DND-41 (cell line): ENCODE measurements at places on chromosomes 5 and 9.

DNA sequence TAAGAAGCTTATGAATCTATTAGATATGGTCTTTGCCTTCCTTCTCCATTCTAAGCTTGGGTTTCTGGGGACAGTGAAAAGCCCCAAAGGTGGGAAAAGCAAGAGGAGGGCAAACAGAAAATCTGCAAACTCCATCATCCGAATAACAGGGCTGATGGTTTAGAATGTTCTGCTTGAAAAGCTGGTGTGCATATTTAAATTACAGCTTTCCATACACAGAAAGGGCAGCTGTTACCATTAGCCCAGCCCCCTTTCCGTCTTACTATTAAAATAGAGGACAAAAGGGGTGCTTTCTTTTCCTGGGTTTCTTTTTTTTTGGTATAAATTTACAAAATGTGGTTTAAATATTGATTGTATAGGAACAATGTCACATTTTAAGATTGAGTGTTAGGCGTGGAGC lies 22.0 kb downstream of the INSYN2B start:
- no peak for DNase-seq
- H3K36me3 ChIP-seq, result peaks cover 11% of the 10 kb centered on the region
- H3K27me3 ChIP-seq, result no peaks in the 10 kb centered on the region
- H3K4me3 ChIP-seq, result no peak overlapping the region
- no peak overlapping the region for H3K27ac ChIP-seq

- peaks cover 26% of the 10 kb centered on the region for H3K27me3 ChIP-seq
- H3K36me3 ChIP-seq, result no peaks in the 10 kb centered on the region
- H3K4me1 ChIP-seq, result no peaks in the 10 kb centered on the region
- no peak for DNase-seq
- H3K27ac ChIP-seq, result no peak overlapping the region
Observed at GRCh38 chr5:149694007-149694406, 36.1 kb upstream of the PPARGC1B start.

DNA sequence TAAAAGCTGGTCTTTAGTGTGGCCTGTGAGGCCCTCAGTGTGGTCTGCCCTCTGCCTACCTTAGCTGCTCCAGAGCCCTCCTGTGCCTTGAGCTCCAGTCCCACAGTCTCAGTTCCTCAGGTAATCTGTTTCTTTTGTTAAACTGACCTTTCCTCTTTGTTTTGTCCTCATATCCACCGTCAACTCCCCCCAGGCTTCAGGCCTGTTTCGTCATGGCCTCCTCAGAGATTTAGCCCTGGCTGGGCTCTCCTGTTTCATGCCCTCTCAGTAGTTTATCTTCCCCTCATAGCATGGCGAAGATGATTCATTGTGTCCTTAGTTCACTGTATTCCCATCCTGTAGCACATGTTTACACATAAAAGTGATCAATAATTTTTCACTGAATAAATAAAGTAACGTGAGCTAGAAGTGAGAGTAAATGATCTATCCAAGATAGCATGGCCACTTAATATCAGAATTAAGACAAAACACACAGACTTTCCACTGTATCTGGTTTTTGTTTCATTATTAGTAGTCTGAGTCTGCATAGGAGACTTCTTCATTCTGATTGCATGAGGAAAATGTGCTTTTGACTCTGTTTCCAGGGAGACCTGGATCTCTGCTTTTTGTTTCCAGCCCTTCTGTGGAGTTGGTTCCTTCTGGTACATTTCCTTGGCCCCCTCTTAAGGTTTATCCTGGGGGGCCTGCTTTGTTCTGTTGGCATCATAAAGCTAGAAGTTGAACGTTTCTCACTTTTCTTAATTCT lies 70.5 kb downstream of the SNX24 start:
- H3K27me3 ChIP-seq, result no peaks in the 10 kb centered on the region
- H3K4me1 ChIP-seq, result no peaks in the 10 kb centered on the region
- H3K27ac ChIP-seq, result no peak overlapping the region
- DNase-seq, result no peak
- H3K4me3 ChIP-seq, result no peak overlapping the region

DNA sequence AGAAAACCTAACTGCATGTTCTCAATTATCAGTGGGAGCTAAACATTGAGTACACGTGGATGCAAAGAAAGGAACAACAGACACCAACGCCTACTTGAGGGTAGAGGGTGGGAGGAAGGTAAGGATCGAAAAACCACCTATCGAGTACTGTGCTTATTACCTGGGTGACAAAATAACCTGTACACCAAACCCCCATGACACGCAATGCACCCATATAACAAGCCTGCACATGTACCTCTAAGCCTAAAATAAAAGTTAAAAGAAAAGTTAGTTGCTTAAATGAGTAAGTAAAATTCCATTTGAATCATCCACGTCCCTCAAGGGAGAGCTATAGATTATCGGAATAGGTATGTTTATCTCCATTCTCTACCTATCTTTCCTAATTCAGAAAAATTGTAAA lies 210.2 kb upstream of the ADCY2 start:
- DNase-seq, result no peak
- no peak overlapping the region for H3K4me3 ChIP-seq
- no peak overlapping the region for H3K27ac ChIP-seq

GRCh38 chr9:38373679-38374078 lies 18.8 kb upstream of the ALDH1B1 start:
- no peak overlapping the region for H3K27ac ChIP-seq
- H3K27me3 ChIP-seq, result no peaks in the 10 kb centered on the region
- H3K4me3 ChIP-seq, result no peak overlapping the region

GRCh38 chr9:95284162-95285080 lies 33.1 kb downstream of the FANCC start:
- H3K4me1 ChIP-seq, result no peaks in the 10 kb centered on the region
- H3K4me3 ChIP-seq, result no peak overlapping the region
- no peak overlapping the region for H3K27ac ChIP-seq

- no peaks in the 10 kb centered on the region for H3K4me1 ChIP-seq
- H3K27me3 ChIP-seq, result no peaks in the 10 kb centered on the region
- DNase-seq, result no peak
- no peaks in the 10 kb centered on the region for H3K36me3 ChIP-seq
- H3K4me3 ChIP-seq, result no peak overlapping the region
- H3K27ac ChIP-seq, result no peak overlapping the region
Observed at GRCh38 chr5:33743099-33743498, 148.7 kb downstream of the ADAMTS12 start.

GRCh38 chr5:33894566-33894965 lies 2.8 kb upstream of the ADAMTS12 start:
- no peaks in the 10 kb centered on the region for H3K27me3 ChIP-seq
- H3K27ac ChIP-seq, result no peak overlapping the region
- H3K36me3 ChIP-seq, result no peaks in the 10 kb centered on the region
- no peak for DNase-seq

- H3K27ac ChIP-seq, result no peak overlapping the region
- no peaks in the 10 kb centered on the region for H3K27me3 ChIP-seq
- no peak for DNase-seq
- H3K4me1 ChIP-seq, result no peaks in the 10 kb centered on the region
- H3K36me3 ChIP-seq, result no peaks in the 10 kb centered on the region
Observed at GRCh38 chr9:93415176-93415690, 36.3 kb upstream of the FAM120A start.

DNA sequence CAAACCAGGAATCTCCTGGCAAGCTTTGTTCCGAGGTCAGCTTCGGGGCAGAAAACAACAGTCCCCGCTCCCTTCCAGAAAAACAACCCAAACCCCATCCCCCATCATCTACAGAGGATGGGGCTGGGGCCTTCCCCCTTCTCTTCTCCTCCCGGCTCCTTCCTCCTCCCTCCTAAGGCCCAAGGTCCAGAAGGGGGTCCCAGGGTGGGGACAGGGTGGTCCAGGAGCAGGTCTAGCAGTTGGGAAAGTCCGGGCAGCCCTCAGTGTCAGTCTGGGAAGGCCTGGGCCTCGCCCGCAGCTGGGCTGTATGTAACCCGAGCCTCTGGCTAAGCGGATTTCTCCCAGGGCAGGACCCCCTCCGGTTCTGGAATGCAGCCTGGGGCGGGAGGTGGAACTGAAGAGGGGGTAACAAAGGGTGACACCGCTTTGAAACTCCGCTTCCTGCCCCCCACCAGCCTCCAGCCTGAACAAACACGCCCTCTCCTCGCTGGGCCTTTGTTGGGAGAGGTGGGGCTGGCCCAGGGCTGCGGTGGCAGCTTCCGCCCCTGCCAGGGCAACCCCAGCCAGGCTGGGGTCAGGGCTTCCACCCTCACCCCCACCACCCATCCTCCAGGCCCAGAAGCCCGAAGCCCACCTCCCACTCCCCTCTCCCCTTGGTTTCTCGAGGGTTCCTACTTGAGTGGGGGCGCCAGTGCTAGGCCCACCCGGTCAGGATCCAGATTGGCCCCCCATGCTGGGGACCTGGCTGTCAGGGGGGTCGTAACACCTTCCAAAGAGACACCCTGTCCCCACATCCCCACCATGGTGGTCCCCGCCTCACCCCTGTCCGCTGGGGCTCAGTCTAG lies 63.5 kb downstream of the C9orf50 start:
- no peaks in the 10 kb centered on the region for H3K4me1 ChIP-seq
- H3K4me3 ChIP-seq, result no peak overlapping the region
- H3K36me3 ChIP-seq, result no peaks in the 10 kb centered on the region
- no peak overlapping the region for H3K27ac ChIP-seq
- DNase-seq, result no peak

DNA sequence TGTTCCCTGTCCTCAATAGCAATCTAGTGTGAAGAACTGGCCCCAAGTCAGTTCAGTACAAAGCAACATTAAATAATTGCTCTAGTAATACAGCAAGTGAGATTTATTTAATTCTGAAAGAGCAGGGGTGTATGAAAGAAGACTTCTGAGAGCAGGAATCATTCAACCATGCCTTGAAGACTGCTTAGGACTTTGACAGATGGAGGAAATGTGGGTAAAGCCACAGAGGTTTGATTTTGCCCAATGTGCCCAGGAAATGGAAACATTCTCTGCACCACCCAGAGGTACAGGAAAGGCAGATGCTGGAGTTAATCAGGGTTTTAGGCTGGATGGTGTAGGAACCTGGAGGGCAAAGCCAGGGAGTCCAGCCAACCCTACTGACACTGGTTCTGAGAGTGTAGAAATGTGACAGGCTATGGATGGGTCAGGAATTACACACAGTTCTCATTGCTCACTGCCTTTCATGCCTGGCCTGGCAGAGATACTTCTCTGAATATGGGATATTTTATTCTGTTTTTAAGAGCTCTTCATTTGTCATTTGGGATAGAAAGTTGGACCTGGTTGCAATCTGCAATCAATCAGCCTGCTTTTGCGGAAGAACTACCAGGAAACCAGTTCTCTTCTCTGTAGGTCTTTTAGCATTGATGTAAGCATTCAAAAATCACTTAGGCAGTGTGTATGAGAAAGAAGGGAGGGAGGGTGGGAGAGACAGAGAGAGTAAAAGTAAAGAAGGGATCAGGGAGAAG lies 88.3 kb downstream of the BRINP1 start:
- no peak overlapping the region for H3K27ac ChIP-seq
- no peak overlapping the region for H3K4me3 ChIP-seq
- no peaks in the 10 kb centered on the region for H3K36me3 ChIP-seq
- H3K4me1 ChIP-seq, result no peaks in the 10 kb centered on the region
- H3K27me3 ChIP-seq, result no peaks in the 10 kb centered on the region

GRCh38 chr5:73673161-73673591 lies 47.2 kb downstream of the ARHGEF28 start:
- DNase-seq, result no peak
- no peak overlapping the region for H3K27ac ChIP-seq
- peaks cover 2% of the 10 kb centered on the region for H3K27me3 ChIP-seq
- H3K4me3 ChIP-seq, result no peak overlapping the region
- no peaks in the 10 kb centered on the region for H3K36me3 ChIP-seq

- H3K4me3 ChIP-seq, result no peak overlapping the region
- H3K4me1 ChIP-seq, result no peaks in the 10 kb centered on the region
- no peak for DNase-seq
- H3K27me3 ChIP-seq, result no peaks in the 10 kb centered on the region
- H3K27ac ChIP-seq, result no peak overlapping the region
Observed at GRCh38 chr5:118545470-118545869, 442.9 kb downstream of the DTWD2 start.

DNA sequence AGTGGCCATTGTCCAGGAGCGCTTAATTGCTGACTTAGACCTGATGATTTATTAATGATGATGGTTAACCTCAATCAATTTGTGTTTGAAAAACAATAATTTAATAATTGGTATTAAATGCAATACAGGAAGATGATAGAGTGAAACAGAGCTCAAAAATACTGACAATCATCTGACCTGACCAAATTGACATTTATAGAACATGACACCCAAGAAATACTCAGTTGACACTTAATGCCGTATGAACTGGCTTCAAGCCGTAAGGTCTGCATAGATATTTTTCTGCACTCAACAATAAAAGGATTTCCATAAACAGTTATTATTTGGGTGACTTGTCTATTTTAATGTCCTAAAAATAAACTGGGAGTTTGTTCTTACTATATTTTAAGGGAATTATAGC lies 159.2 kb downstream of the TRIO start:
- H3K36me3 ChIP-seq, result no peaks in the 10 kb centered on the region
- H3K27ac ChIP-seq, result no peak overlapping the region
- DNase-seq, result no peak
- no peaks in the 10 kb centered on the region for H3K27me3 ChIP-seq
- no peak overlapping the region for H3K4me3 ChIP-seq

GRCh38 chr9:126157423-126157822 lies 169.2 kb upstream of the MVB12B start:
- no peaks in the 10 kb centered on the region for H3K27me3 ChIP-seq
- no peak overlapping the region for H3K27ac ChIP-seq
- H3K4me1 ChIP-seq, result no peaks in the 10 kb centered on the region
- H3K4me3 ChIP-seq, result no peak overlapping the region
- H3K36me3 ChIP-seq, result no peaks in the 10 kb centered on the region

- no peak overlapping the region for H3K27ac ChIP-seq
- no peaks in the 10 kb centered on the region for H3K4me1 ChIP-seq
- H3K27me3 ChIP-seq, result no peaks in the 10 kb centered on the region
- no peak for DNase-seq
- no peak overlapping the region for H3K4me3 ChIP-seq
Observed at GRCh38 chr9:137705906-137706305, 87.1 kb downstream of the EHMT1 start.

DNA sequence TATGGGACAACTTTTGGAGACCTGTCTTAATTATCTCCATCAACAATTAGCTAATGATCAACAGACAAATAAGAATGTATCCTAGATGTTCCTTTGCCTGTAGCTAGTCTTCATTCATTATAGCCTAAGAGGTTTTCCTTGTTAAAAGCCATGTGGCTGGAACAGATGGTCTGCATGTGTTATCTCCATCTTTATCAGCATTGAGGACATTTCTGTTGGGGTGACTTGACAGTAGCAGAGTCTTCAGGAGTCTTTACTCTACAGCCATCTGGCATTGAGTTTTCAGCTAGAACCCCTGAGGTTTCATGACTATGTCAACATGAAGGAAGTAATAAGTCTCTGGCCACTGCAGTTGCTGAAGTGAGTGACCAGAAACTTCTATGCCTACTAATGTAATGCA lies 106.6 kb upstream of the TLE4 start:
- H3K4me1 ChIP-seq, result no peaks in the 10 kb centered on the region
- H3K4me3 ChIP-seq, result no peak overlapping the region

- no peaks in the 10 kb centered on the region for H3K4me1 ChIP-seq
- no peaks in the 10 kb centered on the region for H3K27me3 ChIP-seq
- H3K36me3 ChIP-seq, result no peaks in the 10 kb centered on the region
Observed at GRCh38 chr5:149251546-149251945, 20.1 kb upstream of the AFAP1L1 start.

GRCh38 chr5:140043508-140043872 lies 391 bp upstream of the NRG2 start:
- H3K36me3 ChIP-seq, result no peaks in the 10 kb centered on the region
- peaks cover 45% of the 10 kb centered on the region for H3K27me3 ChIP-seq
- no peak for DNase-seq
